ENCODE measurements at places on chromosomes 6 and 20.

DNA sequence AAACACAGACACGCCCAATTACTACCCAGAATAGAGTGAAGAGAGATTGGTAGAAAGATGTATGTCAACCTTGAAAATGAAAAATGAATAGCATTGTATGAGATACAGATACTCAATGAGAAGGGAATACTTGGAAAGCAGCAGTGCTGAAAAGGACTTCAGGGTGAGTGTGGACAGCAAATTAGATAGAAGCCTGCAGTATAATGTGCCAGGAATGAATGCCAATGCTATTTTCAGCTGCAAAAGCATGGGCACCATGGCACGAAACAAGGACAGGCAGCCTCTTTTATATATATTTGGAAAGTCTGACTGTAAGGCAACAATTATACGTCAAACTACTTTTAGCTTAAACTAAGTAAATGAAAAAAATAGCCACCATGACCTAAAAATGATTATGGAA, 118.2 kb downstream of the PTCHD4 start:
- ATAC-seq: no peak

DNA sequence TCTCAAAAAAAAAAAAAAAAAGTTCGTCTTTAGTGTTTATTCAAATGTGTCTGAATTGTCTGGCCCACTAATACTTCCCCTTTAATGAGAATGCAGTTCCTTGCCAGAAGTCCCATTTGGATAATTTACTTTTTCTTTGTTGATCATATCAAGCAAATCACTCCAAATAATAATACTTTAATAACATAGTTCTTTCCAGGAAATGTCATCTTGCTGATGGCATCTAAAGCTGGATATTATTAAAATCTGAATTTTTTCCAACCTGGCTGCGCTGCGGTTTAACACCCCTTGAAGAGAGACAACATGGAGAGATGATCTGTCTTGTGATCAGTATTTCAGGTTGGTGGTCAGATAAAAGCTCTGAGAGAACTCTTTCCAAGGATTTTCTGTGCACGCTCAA, 111.2 kb upstream of the CNKSR3 start:
- no peak for ATAC-seq

DNA sequence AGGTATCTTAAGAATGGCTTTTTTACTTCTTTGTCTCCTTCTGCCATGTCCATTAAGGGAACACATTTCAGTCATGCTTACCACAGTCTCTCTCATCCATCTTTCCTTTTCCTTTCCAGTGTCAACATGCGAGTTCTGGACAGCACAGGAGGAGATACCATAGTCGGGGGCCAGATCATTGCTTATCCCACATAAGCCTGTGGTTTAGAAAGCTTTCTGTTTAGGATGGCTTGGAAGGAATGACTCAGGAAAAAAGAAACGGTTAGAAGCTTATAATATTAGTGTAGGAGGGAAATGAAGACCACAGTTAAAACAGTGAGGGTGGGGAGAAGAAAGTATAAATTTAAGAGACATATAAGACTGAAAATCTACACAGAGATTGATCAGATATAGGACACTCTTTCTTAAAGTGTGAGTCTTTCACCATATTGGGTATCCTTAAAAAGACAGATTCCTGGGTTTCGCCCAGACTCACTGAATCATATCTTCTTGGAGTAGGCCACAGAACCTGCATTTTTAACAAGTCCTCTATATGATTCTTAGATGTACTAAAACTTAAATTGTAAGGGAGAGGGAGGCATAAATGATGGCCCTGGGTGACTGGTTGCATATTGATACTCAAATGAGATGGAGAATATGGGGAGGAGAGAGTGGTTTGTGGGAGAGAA, 36.1 kb downstream of the DSE start:
- no peak for ATAC-seq

DNA sequence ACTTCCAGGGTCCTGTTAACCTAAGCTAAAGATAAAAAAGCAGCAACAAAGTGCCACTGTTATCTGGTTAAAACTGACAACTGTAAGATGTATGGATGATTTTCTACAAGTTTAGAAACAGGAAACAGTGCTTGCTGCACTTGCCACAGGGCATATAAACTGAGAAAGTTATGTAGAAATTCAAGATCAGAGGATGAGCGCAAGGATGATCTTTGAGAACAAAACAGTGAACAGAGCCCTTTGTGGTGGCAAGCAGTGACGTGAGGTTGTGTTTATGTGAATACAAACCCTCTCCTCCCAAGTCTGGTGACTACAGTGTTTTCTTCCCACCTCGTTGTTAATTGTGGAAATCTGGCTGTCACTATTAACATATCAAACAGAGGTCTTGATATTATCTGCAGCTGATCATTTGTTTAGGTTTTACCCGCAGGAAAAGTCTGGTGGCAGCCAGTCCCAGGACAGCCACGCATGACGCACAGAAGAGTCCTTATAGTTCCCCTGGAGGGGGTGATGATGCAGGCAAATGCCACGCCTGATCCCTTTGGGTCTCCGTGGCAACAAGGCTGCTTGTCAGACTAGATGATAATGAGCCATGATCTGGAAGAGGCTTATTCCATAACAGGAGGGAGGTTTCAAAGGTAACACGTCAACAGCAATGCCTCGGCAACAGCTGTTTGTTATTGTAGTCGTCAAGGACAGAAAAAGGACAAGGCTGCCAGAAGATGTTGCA, 43.1 kb upstream of the TNFAIP3 start:
- peak; percentile 18 for ATAC-seq

GRCh38 chr6:100457311-100457990, 7.3 kb downstream of the SIM1 start:
- ATAC-seq: no peak

DNA sequence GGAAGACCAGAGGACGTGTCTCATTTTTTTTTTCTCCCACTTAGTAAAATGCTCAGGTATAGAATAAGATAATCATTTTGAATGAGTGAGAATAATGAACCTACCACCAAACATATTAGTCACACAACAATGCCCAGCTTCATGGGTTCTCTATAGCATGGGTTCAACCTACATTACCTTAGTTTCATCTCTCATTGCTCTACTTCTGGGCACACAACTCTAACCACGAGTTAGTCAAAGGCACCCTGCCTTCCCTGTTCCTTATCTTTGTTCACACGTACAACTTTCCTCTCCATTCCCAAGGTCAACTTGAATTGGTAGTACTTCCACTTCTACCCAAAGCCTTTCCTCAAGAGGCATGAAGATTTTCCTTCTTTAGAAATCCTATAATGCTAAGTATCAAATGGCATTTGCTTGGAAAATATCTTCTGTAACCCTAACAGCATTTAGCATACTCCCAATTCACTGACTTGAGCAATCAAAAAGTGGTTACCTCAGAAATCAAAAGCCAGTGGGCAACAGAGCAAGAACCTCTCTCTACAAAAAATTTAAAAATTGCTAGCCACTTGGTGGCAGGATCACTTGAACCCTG, 20.9 kb downstream of the DEK start:
- peak; percentile 49 for ATAC-seq

- ATAC-seq: no peak
Observed at GRCh38 chr6:52691718-52692117, 20.8 kb downstream of the TMEM14A start.

- no peak for ATAC-seq
Observed at GRCh38 chr6:110723017-110723416, 92.3 kb downstream of the CDK19 start.

- peak; percentile 77 for ATAC-seq
Observed at GRCh38 chr20:49594143-49594930, 26.4 kb upstream of the PTGIS start.

- ATAC-seq: no peak
Observed at GRCh38 chr20:11585752-11586352, 331.8 kb upstream of the BTBD3 start.

DNA sequence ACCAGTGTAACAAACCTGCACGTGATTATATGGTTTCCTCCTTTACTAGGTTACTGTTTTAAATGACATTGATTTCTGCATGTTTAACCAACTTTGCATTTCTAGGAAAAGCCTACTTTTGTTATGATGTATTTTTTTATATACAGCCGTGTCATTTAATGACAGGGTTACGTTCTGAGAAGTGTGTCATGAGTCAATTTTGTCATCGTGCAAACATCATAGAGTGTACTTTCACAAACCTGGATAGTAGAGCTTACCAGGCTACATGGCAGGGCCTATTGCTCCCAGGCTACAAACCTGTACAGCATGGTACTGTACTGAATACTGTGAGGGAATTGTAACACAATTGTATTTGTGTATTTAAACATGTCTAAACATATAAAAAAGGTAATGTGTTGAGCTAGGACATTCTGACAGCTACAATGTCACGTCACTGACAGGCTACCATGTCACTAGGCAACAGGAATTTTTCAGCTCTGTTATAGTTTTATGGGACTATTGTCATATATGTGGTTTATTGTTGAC, 205.3 kb downstream of the PRL start:
- ATAC-seq: no peak

GRCh38 chr20:1964061-1964460, 29.8 kb downstream of the PDYN start:
- ATAC-seq: no peak

- ATAC-seq: no peak
Observed at GRCh38 chr6:112298816-112299281, 44.5 kb upstream of the LAMA4 start.

DNA sequence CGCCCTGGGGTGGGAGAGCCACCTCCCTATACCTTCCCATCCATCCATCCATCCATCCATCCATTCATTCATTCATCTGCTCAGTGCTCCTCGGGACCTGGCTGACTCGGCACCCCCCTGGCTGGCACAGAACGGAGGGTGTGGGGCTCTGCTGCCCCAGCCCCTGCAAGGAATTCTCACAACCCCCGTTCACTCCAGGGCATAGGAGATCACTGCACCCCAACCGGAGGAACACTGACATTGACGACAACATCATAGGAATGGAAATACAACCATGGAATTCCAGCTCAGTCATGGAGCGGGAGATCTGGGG, 28.1 kb upstream of the MRGBP start:
- no peak for ATAC-seq

DNA sequence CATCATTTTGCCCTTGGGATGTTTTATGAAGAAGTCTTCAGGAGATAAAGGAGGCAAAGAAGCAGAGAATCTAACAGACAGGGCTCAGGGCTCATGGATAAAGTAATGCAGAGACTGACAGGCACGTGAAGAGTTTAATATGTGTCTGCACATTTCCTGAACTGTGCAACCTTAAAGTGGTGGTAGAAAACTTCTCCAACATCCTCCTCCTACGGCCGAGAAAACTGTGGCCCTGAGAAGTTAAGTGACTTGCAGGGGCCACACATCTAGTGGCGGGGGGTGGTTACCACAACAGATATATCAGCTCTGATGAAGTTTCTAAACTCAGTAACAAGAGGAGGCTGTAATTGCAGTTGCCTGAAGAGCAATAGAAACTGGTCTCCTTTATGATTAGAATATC, 61.0 kb downstream of the SOBP start:
- no peak for ATAC-seq

GRCh38 chr20:18156045-18156444, 18.4 kb downstream of the KAT14 start:
- no peak for ATAC-seq

DNA sequence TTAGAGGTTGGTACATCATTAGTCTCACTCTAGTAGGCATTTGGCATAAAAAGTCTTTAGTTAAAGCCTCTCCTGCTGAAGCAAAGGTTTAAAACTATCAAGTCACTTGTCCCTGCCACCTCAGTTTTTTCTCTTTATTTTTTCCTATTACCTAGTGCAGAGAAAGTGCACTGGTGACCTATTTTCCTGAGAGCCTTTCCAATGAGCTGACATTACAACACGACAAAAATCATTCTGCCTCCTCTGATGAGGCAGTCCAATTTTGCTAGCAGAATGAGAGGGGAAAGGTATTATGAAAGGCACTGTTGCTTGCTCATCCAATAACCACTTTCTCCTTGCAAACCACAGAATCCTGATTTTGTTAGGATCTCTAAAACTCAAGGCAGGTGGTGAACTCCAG, 73.3 kb upstream of the SGK1 start:
- ATAC-seq: no peak

GRCh38 chr6:69059413-69059812, 424.3 kb downstream of the ADGRB3 start:
- ATAC-seq: no peak

GRCh38 chr20:23205211-23205610, 119.1 kb upstream of the CD93 start:
- no peak for ATAC-seq

- ATAC-seq: no peak
Observed at GRCh38 chr20:62696434-62696957, 12.1 kb upstream of the NTSR1 start.

DNA sequence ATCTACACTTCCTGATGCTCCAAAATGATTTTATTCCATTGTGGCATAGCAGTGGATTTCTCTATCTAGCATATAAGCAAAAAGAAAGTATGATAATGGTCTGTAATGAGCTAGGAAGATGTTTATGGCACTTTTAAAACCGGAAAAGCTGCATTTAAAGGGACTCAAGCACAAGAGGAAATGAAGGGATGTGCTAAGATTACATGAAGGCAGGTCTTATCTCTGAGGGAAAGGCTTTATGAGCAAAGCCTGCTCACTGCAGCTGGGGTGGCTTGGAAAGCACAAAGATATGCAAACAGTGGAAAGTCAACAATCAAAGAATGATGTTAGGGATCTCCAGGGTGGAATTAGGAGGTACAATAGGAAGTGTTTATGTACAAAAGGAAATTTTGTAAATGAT, 138.2 kb downstream of the TENT5A start:
- no peak for ATAC-seq

DNA sequence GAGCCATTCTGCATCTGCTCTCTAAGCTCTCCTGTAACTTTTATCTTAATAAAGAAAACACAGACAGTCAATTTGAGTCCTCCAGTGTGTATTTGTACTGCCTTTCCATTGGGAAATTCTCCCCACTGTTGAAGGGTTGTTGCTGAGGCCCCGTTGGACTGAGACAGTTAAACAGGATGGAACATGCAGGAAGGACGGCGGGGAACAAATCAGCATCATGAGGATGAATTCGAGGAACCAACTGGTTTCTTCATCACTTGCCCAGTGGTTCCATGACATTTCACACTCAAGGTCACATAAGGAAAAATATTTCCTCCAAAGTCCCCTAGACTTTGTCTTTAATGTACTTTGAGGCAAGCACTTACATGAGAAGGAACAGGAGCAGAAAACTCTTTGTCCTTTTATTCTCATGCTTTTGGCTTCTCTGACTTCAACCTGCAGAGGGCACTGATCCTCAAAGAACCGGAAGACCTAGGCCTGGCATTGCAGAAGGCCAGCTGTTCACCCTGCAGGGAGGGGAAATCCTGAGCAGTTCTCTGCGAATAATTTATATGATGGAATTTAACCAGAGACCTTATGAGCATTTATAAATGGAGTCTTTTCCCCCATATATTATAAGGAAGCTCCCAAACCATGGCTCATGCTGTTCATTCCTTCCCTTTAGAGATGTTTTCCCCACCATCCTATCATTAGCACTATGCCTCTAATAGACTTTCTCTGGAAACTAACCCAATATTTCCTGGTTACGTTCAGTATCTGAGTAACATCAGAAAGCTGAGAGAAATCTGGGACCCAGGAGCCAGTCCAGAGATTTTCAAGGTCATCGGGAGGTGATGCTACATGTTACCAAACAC, 55.2 kb upstream of the ADGRF1 start:
- ATAC-seq: no peak

GRCh38 chr20:57473246-57474048, 51.5 kb downstream of the CTCFL start:
- peak; percentile 65 for ATAC-seq
